ENCODE measurements at places on chromosomes 7 and 10.

GRCh38 chr7:101736084-101736483 is 81.3 kb upstream of the CUX1 start:
- DNase-seq: no peak

GRCh38 chr10:124092250-124092859 is 1.0 kb downstream of the CHST15 start:
- DNase-seq: peak; percentile 76

GRCh38 chr10:29326886-29327745 is 38.2 kb downstream of the LYZL1 start:
- no peak for DNase-seq

DNA sequence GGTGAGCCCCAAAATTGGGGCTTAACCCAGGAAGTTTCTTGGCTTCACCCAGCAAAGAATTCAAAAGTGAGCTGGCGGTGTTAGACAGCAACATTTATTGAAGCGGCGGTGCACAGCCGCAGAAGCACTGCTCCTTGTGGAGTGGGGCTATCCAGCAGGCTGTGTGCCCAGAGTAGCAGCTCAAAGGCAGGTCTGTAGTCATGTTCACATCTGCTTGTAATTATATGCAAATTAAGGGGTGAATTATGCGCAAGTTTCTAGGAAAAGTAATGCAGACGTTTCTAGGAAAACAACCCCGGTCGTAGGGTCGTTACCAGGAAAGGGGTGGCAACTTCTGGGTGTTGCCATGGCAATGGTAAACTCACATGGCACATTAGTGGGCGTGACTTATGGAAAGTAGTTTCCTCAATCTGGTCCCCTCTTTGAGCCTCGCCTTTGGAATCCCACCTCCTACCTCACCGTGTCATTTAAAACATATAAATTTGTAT is 13.7 kb upstream of the KBTBD2 start:
- DNase-seq: peak; percentile 89

DNA sequence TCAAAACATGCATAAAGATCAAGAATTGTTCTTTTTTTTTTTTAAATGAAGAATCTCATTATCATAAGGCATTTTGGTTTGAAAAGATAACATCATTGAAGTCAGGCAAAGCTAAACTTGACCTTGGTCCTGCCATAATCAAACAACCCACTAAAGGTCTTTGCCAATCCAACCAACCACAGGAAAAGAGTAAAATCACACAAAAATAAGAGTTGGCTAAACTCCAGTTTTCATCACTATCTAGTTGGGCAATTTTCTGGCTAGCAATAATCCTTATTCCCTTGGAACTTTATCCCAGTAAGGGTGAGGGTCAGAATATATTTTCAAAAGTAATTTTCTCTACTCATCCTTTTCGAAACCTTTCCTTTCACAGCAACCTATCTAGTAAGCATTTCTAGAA is 62.4 kb downstream of the HIBADH start:
- DNase-seq: no peak

- no peak for DNase-seq
Observed at GRCh38 chr10:15802375-15802949, 57.8 kb downstream of the MINDY3 start.

DNA sequence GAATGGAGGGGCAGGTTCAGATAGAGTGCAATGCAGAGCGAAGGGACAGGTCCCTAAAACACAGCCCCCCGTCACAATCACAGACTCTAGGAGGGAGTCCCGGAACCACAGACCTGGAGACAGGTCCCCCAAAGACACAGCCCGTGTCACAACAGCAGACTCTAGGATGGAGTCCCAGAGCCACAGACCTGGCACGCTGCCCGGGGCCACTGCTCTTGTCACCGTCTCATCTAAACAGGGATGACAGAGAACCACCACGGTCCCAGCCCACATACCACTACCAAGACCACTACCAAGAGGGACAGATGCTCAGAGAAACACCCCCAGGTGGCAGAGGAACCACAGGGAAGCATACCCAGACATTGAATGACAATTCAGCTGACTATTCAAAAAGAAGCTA is 183.9 kb downstream of the TCERG1L start:
- DNase-seq: no peak

GRCh38 chr10:128147064-128147463 is 20.8 kb upstream of the MKI67 start:
- DNase-seq: peak; percentile 43

GRCh38 chr7:1219498-1219897 is 13.2 kb upstream of the UNCX start:
- no peak for DNase-seq

Data from CD4-positive, alpha-beta T cell treated with Interferon gamma for 1 hour (primary cell).